ENCODE measurements at places on chromosomes 4 and X.

- no peak for DNase-seq
These were observed 27.2 kb downstream of the MFAP3L start for GRCh38 chr4:169998981-169999380.

DNA sequence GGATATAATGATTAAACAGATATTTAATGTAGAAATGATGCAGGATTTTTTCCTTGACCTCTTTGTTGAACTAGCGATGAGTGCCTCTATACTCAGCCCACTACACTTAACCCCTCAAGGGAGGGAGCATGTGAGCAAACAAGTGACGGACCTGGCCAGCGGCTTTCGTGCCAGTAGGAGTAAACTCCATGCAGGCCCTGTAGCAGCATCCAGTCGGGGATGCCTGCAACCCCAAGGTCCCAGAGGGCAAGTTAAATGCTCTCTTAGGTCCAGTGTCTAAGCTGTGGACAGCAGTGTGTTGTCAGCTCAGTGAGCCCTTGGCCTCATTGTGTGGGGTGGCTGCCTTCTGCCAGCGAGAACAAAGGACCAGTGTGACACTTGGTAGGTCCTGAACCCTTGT, 708.7 kb downstream of the TECRL start:
- no peak for DNase-seq

GRCh38 chr4:56990109-56990905, 11.6 kb downstream of the POLR2B start:
- no peak for DNase-seq

DNA sequence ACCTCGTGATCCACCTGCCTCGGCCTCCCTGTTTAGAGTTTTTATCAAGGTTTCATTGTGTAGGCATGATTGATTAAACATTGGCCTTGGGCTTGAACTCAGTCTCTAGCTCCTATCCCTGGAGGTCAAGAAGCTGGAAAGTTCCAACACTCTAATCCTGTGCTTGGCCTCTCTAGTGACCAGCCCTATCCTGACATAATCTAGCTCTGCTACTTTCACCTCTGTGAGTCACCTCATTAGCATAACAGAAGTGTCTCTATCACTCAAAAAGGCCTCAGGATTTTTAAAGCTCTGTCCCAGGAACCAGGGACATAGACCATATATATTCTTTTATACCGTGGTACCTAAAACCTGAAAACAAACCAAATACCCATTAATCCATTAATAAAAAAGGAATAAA, 377.5 kb downstream of the CENPC start:
- DNase-seq, result no peak

- no peak for DNase-seq
These were observed 57.7 kb downstream of the SAT1 start for GRCh38 chrX:23840674-23841073.

- DNase-seq, result no peak
These were observed 47.8 kb downstream of the GAB1 start for GRCh38 chr4:143384381-143384994.

- DNase-seq, result no peak
These were observed 12.3 kb upstream of the NDP start for GRCh38 chrX:43985511-43985910.

Data from activated CD4-positive, alpha-beta memory T cell treated with anti-CD3 and anti-CD28 coated beads for 36 hours (primary cell).